ENCODE measurements at places on chromosomes 13 and 19.

GRCh38 chr13:110779022-110779421 lies 65.5 kb downstream of the ING1 start:
- no peak for DNase-seq

GRCh38 chr19:23999821-24000610 lies 85.3 kb downstream of the ZNF726 start:
- DNase-seq, result no peak

DNA sequence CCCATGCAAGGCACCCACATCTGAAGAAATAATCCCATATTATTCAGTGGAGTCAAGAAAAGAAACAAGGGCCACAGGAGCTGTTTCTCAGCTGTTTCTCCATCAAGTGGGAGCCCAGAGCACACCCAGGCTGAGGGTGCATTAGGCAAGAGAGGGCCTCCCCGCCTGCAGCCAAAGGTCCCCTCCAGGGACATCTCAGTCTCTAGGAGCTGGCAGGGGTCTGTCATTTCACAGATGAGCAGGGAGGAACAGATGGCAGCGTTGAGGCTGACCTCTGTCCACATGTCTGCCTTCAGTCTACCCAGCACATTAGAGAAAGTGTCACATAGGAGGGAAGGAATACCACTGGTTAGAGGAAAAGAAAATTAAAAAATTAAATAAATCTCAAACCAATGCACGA lies 157.7 kb downstream of the ZNF536 start:
- no peak for DNase-seq

DNA sequence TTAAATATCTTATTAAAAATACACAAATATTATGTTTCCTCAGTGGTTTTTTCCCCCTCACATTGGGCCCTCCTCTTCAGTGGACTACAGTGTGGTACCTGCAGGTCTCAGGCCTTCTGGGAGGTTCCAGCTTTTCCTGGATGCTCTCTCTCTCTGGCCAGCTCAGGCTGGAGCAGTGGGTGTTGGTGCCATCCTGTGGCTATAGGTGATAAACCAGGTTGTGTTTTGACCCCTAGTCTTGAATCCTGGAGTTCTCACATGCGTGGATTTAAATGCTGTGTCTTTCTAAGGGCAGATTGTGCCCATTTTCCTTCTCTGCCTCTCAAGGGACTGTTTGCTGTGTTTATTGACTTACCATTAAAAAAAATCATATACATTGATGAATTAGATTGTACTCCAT lies 41.2 kb upstream of the ZNF527 start:
- no peak for DNase-seq

DNA sequence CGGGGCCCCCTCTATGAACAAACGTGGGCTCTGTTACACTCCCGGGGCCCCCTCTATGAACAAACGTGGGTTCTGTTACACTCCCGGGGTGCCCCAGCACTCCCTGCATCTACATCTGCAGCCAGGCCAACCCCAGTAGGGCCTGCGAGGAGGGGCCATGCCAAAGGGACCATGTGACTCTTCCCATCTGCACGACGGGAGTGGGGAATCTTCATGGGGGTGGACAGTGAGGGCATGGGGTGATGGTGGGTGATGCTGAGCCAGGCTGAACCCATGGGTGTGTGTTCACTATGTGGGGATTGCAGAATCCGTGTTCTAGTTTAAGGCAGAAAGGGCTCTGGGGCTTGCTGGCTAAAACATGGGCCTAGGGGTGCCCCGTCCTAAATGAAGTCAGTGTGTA lies 69.9 kb upstream of the ARHGEF7 start:
- no peak for DNase-seq

DNA sequence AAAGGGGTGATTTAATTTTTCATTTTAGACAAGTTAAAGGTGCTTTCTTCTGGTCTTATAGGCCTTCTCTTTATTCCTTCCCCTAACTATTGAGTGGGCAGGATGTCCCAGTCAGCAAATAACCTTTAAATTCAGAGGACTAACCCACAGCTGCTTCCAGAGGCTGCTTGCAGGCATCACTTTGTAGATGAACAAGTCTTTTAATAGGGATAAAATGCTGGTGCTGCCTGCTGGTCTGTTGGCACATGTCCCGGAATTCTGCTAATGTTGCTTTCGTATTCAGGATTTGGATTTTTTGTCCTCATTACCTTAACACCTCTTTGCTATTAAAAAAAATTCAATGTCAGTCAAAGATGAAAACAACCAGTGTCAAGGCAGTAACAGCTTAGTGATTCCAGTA lies 132.7 kb upstream of the KL start:
- no peak for DNase-seq

DNA sequence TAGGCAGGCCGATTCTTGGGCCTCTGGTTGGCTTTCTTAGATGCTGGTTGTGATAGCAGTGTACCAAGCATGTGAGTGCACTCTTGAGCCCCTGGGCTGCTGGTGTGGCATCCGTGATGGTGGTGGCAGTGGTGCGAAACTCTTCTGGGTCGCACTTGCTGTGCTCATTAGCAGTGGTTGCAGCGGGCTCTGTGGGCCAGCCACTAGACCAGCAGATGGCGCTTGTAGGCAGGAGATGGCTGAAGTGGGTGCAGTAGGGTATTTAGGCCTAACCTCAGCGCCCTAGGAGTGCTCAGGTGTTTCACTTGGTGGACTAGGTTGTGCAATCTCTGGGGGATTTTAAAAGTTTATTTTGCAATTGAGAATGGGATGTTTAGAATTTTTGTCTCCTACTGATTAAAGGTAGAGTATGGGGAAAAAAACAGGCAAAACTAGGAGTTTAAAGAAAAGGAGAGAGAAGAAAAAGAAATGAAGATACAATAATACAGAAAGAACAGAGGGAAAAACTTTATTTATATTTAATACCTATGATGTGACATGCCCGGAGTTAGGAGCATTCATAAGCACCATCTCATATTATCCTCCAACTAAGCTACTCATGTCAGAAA lies 4.3 kb upstream of the ZNF17 start:
- no peak for DNase-seq

- no peak for DNase-seq
Observed at GRCh38 chr13:98568918-98569317, 8.0 kb downstream of the STK24 start.

- no peak for DNase-seq
Observed at GRCh38 chr13:93534181-93534700, 307.6 kb downstream of the GPC6 start.

DNA sequence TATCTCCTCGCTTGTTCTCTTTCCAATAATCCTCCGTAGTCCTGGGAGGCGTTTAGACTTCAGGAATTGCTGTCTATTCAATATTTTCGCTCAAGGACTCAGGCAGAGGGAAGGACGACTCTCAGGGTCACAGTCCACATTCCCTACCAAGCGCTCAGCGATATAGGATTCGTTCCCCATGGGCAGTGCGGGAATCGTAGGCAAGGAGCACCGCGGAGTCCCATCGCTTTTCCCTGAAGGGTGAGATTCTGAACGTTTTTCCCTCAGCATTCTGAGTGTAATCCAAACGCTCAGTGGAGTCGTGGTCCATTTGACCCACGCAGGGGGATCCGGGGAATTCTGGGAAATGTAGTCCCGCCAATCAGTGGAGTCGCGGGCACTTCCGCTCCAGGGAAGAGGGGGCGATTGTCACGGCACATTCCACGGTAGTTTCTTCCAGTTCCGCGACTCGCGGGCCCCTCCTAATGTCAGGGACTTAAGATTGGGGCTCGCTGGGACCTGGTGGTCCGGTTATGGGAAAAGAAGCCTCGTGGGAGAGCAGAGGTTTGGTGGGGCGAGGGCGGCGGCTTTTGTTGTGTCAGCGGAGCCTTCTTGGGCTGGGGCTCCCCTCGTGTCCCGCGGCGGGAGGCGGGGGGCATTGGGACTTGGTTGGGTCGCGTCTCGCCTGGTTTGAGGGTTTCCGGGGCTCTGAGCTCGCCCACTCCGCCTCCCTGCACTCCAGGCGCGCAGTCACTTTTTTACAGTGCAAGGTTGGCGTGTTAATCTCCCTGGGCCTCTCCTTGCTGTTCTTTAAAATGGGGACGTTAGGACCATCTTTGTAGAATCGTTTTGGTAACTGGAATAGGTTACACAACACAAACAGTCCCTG lies at the start of gene ZNF234:
Gene ZNF234 (plus strand): TSS at position 364 of the 868 bp plus-strand sequence. CDS start 3,079 bp downstream, outside the sequence.
- peak; percentile 65 for DNase-seq

DNA sequence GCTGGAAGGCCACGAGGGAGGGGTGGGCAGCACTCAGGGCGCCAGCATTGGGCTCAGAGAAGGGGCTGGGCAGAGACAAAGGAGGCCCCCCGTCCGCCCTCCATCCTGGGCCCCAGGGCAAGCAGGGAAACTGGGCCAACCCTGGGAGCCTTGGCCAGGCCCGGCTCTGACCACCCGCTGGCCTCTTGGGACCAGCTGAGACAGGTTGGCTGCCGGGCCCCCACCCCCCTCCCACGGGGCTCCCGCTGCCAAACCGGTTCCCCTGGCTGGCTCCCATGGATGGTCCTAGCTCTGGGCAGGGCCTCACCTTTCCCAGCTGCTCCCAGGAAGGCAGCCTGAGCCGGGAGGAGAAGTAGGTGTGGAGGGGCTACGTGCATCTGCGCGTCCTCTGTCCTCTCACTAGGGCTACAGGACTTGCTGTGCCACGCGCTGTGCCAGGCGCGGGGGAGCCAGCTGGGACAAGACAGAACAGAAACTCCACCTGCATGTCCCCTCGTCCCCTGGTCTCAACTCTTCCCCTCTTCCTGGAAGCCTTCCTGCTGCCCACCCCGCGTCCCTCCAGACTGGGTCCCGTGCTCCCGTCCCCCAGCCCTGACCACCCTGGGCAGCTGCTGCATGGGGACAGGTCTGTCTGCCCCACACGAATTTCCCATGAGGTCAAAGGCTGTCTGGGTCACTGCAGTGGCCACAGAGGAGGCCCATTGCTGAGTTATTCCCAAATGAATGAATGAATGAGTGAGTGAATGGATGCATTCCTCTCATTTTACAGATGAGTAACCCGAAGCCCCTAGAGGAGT lies 29.1 kb upstream of the NCCRP1 start:
- no peak for DNase-seq

DNA sequence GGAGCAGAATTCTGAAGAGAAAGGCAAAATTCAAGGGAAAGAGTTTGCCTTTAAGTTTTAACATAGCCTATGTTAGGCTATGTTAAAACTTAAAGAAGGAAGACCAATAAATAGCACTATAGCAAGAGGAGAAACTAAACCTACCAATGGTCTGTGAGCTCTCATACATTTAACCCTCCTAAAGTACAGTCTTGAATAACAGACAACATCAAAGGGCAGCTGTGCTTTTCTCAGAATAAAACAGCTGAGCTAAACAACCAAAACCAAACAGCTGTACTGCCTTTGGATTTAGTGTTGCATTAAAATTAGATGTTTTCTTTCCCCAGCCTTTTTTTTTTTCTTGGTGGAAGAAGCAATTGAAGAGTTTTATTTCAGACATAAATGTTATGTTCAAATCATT lies 34.0 kb downstream of the KLF5 start:
- DNase-seq, result no peak

DNA sequence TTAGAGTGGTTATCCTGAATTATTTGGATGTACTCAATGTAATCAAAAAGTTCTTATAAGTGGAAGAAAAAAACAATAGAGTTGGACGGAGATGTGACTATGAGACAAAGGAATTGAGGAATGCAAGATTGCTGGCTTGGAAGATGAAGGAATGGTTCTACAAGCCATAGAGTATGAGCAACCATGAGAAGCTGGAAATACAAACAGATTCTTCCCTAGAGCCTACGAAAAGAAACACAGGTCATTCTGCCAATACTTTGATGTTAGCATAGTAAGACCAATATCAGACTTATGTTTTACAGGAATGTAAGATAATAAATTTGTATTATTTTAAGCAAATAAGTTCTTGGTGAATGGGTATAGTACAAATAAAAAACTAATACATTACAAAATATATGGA lies 249.2 kb downstream of the DIAPH3 start:
- DNase-seq, result peak; percentile 13

GRCh38 chr19:13717194-13717643 lies 47.1 kb upstream of the MRI1 start:
- no peak for DNase-seq

GRCh38 chr19:17555929-17556813 lies 722 bp downstream of the COLGALT1 start:
- DNase-seq, result no peak

DNA sequence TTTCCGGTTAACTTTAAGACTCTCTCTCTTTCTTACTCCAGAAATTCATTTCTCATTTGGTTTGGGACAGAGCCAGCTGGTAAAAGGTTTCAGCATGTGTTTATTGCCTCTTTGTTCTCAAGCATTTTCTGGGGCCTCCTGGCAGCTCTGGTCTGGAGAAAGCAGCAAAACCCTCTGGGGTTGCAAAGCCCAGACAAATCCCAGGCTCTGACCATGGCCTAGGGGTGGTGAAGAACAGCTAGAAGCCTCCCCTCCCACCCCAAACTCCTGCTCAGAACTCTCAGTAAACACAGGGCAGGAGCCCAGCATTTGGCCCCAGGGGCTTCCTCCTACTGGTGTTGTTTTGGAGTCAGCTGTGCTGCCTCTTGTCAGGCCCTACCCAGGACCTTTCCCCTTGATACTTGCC lies 124.2 kb upstream of the SERP2 start:
- DNase-seq, result no peak

DNA sequence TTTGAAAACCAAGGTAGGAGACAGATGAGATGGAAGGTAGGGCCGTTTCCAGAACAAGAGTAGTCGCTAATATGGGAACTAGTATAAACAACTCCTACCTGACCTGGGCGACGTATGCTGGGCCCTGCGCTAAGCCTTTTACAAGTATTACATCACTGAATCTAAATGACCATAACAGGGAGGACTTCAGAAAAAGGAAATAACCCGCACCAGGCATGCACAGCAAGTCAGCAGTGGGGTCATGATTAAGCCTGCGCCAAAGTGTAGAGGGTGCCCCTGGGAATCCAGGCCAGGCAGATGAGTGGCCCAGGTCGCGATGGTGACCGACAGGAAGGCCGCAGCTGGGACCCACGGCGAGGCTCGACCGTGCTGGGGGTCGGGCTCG lies 613 bp downstream of the ATP13A1 start:
- DNase-seq, result no peak

DNA sequence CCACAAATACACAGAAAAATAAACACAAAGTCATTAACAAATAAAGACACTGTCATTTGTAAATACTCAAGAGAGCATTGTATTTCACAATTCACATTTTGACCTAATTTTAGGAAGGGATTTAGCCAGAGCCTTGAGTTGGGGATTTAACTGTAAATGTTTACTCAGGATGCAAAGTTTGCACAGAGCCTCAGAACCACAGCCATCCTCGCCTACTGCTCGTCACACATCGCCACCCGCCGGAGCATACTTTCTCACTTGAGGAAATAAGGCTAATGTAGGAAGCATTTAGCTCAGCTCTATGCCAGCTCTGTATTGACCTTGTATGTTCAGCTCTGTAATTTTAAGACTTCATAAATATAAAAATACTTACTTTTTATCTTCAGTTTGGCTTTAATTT lies 442.7 kb downstream of the OXGR1 start:
- DNase-seq, result no peak
